ENCODE measurements at places on chromosomes 1 and 21.

GRCh38 chr1:17643861-17644703 lies 104.6 kb downstream of the ARHGEF10L start:
- DNase-seq, result no peak

DNA sequence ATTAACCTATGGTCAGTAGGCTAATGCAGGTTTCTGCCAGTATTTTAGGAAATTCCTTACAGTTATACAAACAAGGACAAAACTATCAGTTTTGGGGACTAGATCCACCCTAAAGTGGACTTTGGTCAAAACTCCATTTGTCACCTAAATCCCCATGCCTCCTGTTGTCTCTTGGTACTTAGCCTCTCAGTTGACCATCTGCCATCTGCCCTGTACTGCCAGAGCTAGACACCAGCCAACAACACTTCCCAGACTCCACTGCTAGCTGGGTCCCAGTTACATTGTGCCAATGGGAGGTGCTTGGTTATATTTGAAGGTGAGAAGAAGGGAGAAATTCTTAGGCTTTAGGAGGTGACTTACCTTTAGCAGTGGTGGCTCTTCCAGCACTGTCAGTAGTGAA lies 17.0 kb upstream of the BSDC1 start:
- no peak for DNase-seq

DNA sequence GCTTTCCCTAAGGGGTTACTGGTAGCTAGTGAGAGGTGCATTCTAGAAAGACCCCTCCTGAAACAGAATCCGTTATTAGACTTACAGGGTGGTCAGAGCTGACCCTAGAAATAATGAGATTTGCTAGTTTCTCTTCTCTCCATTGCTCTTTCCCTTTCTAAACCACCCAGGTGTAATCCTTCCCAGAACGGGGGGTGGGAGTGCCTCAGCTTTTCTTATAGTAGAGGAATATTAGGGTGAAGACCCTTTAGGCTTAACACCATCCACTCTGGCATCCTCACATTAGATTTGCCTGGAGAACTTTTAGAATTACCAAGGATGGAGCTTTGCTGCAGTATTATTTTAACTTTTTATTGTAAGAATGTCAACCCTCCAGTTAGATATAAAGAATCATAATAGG lies 49.4 kb downstream of the CAPN9 start:
- no peak for DNase-seq

GRCh38 chr1:23567996-23568607 lies 8.8 kb upstream of the ID3 start:
- peak; percentile 62 for DNase-seq

GRCh38 chr1:231828182-231828920 lies 201.8 kb downstream of the DISC1 start:
- DNase-seq, result no peak

DNA sequence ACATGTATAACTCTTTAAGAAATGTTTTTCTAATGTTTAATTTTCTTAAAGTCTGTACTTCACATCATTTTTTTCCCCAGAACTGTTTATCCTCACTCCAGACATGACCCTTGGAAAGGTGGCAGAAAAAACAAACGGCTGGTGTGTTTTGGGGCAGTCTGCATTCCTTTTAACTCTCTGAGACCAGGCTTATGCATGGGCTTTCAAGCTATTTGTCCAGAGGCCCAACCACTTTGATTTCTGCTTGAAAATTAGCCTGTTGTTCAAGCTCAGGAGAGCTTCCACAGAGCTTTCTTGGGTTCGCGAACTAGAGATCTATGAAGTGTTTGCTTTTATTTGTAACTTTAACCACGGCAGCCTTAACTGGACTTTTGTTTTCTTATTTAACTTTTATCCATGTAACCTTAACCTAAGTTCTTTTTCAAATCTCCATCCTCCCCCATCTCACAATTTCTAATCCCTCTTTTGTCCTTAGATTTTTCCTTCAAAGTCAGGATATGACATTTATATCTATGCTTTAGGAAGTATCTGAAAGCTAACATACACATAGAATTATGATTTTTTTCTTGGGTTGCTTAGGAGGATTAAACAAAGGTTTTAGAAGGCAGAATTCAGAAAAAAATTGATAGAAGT lies 111.8 kb downstream of the FGGY start:
- DNase-seq, result no peak

GRCh38 chr1:198258491-198258890 lies 101.7 kb downstream of the NEK7 start:
- DNase-seq, result no peak

GRCh38 chr21:16534408-16535101 lies 804.8 kb downstream of the USP25 start:
- peak; percentile 81 for DNase-seq

DNA sequence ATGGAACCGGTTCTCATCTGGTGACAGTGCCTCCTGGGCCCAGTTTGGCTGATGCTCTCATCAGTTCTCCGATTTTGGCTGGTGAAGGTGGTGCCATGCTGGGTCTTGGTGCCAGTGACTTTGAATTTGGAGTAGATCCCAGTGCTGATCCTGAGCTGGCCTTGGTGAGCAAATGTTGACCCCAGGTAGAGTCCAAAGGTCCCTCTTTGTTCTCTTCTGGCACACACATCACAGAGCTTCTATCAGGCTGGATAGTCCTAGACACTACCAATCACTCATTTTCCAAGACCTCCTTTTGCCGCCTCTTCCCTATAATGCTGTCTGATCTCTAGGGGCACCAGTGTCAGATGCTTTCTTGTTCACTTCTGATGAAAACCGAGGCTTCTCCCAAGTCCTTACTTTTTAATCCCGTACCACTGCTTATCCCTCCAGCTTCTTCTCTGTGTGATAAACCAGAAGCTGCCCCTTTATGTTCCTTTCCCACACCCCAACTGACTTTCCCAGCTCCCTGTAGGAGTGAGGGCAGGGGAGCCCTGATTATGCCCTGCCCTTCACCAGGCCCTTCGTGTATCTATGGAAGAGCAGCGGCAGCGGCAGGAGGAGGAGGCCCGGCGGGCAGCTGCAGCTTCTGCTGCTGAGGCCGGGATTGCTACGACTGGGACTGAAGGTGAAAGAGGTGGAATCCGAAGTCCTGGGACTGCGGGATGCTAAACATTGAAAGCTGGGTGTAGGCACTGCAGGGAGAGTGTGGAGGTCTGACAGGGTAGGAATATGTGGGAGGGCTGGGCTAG lies 11.1 kb downstream of the PSMD4 start:
- no peak for DNase-seq

DNA sequence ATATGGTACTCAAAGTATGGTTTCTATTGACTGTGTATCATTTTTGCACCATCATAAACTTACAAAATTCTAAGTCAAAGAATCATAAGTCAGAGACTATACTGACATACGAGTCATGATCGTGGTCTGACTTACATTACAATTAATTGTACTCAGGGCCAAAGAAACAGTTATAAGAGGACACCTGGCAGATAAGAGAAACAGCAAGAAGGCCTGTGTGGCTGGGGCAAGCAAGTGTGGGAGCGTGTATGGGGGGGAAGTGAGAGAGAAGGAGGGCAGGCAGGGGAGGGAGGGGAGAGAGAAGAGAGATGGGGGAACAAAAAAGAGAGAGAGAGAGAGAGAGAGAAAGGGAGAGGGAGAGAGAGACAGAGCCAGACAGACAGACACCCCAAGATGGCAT lies 70.9 kb downstream of the RERE start:
- no peak for DNase-seq

GRCh38 chr1:162690672-162691434 lies 58.6 kb downstream of the DDR2 start:
- DNase-seq, result no peak

DNA sequence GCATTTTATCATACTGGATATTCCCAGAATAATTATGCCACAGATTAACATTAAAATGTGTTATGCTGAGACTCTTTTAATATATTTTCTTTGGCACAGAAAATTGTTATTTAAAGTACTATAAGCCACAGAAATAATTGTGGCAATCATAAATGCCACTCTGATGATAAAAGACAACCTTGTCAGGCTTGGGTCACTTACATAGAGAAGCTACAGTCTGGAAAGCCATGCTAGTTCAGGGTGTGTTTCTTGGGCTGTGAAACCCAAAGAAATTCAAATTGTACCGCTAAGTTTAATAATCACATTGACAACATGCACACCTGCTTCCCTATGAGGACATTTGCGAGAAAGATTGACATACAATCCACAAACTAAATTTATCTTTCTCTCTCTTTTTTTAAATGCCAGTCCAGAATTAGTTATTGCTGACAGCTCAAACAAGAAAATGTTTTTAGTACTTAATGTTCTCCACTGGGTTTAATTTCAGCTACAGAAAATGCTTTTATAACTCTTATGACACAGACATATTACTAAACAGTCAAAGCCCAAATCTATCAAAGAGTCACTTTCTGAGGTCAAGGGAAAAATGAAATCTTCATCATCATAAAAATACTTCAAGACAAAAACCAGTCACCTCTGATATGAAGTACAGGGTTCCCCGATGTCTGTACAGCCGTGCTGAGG lies 38.7 kb downstream of the TTC13 start:
- DNase-seq, result no peak
